CD4-positive, alpha-beta T cell treated with Interleukin-10 for 1 hour (primary cell): ENCODE measurements at places on chromosomes 16 and 17.
A peak's percentile ranks its signal among the peaks of the same experiment; 100 is the strongest.

GRCh38 chr17:68954146-68954896 lies 871 bp downstream of the ABCA8 start:
- DNase-seq: no peak

GRCh38 chr16:66513111-66513723 lies 36.7 kb downstream of the TK2 start:
- DNase-seq: no peak

GRCh38 chr17:80220054-80220735 lies at the start of the genes SGSH and SLC26A11:
Gene SGSH (minus strand): TSS chr17:80220333. CDS start chr17:80220313, 20 bp downstream.
Gene SLC26A11 (plus strand): TSS chr17:80220427. CDS start chr17:80221561, 1,134 bp downstream.
- peak; percentile 56 for DNase-seq

DNA sequence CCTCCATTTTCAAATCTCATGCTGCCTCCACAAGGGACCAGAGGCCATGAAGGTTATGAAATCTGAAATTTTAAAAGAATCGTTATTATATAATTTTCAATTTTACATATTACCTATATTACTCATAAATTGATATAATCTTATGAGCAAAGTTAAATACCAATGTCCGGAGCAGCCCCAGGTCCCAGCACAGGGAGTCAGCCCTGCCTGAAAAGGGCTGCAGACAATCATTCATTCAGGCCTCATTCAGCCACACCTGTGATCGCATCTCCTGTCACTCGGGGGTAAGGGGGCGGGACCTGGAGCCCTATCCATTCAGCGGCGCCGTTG lies 172.5 kb downstream of the AHSP start:
- DNase-seq: no peak

DNA sequence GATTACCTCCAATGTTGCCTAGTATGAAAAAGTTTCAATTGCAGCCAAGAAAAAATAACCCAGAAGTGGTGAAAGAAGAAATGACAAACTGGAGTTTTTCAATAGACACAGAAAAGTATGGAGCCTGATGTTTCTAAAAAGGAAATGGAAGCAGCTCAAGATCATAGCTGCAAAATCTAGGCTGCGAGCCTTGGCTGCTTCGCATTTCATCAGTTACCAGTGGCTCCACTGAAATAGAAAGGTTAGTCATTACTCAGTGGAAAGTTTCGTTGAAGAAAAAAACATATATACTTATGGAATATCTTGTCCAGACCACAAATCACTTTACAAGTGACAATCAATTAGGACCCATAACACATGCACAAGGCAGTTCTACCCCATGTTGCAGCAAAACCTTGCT lies 206.8 kb upstream of the SOX9 start:
- DNase-seq: no peak

GRCh38 chr17:39753514-39754160 lies 15.9 kb downstream of the GRB7 start:
- peak; percentile 82 for DNase-seq

- peak; percentile 35 for DNase-seq
These were observed at the start of gene EME2 for GRCh38 chr16:1772362-1772907. Gene EME2 (plus strand): TSS chr16:1772810. CDS start chr16:1773228, 418 bp downstream.

- DNase-seq: no peak
These were observed 212.4 kb downstream of the SNX29 start for GRCh38 chr16:12188935-12189249.

DNA sequence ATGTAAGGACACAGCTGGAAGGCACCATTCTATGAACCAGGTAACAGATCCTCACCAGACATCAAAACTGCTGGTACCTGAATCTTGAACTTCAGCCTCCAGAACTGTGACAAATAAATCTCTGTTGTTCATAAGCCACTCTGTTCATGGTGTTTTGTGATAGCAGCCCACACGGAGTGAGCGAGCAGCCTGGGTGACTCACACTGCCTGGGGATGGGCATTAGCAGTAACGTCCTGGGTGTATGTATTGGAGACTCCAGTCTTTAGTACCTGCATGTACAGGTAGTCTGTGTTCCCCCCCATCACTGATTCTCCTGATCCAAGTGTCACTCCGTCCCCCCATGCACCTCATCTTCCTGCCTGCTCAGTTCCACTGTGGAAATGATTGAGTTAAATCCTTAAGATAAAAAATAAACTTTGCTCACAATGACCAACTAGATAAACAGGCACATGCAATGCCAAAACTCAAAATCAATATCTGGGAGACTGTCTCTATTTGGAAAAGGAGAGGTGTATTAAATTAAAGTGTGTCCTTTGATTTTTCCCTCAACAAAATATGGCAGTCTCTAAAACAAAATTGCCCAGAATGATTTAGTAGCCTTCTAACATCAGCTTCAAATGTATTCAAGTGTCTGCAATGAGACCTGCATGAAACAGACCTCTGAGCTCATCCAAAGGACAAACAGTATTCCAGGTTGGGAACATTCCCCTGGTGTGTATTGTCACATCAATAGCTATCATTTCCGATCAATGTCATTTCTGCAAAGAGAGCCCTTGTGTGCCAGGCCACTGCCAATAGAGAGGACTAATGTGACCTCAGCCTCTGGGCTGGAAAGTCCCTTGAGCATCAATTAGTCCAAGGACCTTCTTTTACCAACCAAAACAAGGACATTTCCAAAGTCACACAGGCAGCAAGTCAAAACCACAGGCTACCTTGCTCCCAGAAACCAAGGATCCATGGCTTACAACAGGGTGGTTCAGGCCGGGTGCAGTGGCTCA lies 12.2 kb upstream of the VAT1L start:
- no peak for DNase-seq

- DNase-seq: peak; percentile 81
These were observed at the start of gene MVP for GRCh38 chr16:29820271-29820701. Gene MVP (plus strand): TSS chr16:29820462. CDS start chr16:29830550, 10,088 bp downstream.

DNA sequence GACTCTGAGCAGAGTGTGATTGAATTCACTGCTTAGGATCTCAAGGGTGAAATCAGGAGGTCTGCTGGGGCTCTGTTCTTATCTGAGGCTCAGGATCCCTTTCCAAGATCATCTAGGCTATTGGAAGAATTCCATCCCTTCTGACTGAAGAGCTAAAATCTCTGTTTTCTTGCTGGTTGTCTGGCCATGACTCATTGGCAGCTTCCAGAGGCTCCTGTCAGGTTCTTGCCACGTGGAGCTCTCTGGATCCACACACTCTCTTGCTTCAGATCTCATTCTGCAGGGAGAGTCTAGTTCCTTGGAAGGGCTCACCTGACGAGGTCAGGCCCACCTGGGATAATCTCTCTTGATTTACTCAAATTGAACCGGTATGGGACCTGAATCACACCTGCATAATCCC lies 930.7 kb downstream of the CDH8 start:
- DNase-seq: no peak

DNA sequence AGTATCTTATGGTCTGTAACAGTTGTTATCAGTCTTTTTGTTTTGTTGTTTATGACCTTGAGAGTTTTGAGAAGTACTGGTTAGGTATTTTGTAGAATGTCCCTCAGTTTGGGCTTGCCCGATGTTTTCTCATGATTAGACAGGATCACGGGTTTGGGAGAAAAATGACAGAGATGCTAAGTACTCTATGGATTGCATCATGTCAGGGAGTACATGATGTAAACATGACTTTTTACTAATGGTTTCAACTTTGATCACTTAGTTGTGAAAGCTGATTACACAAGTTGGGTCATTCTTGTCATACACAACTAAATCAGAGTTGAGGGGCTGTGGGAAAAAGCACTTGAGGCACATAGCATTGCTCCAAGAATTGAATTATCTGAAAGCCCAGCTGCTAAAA lies 94.7 kb upstream of the SIAH1 start:
- DNase-seq: no peak

DNA sequence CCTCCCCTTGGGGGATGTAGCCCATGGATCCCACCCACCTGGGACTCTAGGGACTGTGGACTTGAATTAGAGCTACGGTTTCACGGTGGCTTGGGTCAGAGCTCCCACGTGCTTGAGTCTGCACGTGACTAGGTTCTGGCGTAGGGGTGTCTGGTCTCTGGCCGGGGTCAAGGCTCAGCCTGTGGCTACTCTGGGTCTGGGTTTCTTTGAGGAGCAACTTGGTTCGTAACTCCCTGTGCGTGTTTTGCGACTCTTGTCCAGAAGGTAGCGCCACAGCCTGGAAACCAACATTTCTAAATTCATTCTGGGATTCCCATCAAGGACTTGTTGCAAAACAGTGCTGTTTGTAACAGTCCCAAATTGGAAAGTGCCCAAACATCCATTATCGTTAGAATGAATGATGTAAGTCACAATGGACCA lies 470 bp upstream of the GGT6 start:
- no peak for DNase-seq

- DNase-seq: peak; percentile 96
These were observed at the start of gene KIAA0513 for GRCh38 chr16:85027349-85027957. Gene KIAA0513 (plus strand): TSS chr16:85027795. CDS start chr16:85067072, 39,277 bp downstream.

- DNase-seq: peak; percentile 51
These were observed 43.6 kb downstream of the NOS2 start for GRCh38 chr17:27756467-27757371.

DNA sequence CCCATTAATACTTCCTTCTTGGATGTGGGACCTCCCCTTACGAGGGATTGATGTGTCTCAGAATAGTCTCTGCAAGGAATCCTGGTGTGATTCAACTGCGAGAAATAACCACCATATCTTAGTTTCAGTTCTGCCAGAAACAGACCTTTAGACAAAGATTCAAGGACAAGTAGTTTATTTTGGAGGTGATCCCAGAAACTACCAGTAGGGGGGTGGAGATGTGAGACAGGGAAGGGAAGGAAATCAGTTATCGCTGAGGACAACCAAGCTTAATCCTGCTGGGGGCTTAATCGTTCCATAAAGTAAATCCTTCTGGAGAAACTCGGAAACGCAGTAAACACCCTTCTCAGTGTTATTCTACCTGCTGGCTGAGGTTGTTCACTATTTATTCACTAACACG lies 5.0 kb upstream of the SDR42E1 start:
- DNase-seq: no peak

DNA sequence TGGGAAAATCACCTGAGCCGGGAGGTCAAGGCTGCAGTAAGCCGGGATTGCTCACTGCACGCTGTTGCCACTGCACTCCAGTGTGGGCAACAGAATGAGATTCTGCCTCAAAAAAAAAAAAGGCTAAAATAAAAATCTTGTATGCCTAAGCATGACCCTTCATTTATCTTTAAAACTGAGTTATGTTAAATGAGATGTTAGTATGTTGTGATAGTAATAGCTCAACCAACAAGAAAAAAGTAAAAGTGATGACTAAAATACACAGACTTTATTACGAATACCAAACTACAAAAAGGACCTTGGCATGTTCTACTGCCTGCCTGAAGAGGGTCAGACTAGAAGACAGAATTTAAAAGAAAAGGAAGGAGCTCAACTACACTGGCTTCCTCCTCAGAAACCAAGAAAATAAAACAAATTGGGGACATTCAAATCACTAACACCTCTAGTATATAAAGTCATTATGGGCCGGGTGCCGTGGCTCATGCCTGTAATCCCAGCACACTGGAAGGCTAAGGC lies 4.4 kb downstream of the SMURF2 start:
- no peak for DNase-seq

- peak; percentile 73 for DNase-seq
These were observed 25.5 kb downstream of the COPZ2 start for GRCh38 chr17:48012151-48012520.

DNA sequence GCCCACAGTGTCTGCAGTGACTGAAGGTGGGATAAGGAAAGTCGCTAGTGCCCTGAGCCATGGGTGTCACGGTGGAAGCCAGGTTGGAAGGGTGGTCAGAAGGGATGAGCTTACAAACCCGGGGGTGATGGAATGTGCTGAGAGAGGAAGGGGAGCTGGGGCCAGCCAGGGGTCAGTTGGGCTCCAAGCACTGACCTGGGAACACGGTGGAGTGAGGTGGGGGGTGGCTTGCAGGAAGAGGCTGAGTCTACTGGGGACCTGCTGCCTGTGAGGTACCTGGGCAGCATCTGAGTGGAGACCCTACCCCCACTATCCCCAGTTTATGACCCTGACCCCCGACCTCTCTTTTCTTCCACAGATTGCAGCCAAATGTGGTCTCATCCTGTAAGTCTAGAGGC lies 3.1 kb downstream of the TMEM92 start:
- DNase-seq: no peak

- DNase-seq: peak; percentile 84
These were observed 23.2 kb upstream of the NTN1 start for GRCh38 chr17:8997994-8998628.

- no peak for DNase-seq
These were observed 437.3 kb upstream of the DYNLRB2 start for GRCh38 chr16:80103463-80103862.

DNA sequence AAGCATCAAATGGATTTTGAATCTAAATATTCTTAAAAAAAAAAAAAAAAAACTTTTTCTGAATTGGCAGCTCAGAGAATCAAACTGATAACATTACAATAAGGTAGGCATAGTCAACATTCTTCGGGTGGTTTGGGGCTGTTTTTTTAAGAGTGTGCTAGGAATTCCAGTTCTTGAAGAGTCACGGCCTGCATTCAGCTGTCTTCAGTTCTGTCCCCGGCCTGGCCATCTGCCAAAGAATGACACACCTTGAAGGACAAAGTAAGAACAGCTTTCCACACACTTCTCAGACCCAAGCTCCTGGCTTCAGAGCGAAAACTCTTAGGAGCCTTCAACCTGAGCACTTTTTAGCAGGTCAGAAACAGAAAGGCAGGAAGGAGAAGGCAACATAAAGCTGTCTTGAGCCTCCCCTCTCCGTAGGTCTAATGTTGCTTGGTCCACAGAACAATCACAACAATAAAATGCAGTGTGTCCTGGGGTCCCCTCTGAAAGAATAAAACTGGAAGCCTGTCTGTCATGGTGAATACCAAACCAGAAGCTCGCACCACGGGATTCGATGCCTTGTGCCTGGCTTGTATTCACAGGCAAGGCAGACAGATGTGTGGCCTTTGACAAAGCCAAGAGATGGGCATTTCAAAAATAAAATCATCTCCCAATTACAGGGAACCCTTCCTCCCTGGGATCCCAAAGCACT lies 524.4 kb upstream of the ZFHX3 start:
- DNase-seq: no peak

- no peak for DNase-seq
These were observed 41.9 kb upstream of the RBBP6 start for GRCh38 chr16:24497440-24497839.

DNA sequence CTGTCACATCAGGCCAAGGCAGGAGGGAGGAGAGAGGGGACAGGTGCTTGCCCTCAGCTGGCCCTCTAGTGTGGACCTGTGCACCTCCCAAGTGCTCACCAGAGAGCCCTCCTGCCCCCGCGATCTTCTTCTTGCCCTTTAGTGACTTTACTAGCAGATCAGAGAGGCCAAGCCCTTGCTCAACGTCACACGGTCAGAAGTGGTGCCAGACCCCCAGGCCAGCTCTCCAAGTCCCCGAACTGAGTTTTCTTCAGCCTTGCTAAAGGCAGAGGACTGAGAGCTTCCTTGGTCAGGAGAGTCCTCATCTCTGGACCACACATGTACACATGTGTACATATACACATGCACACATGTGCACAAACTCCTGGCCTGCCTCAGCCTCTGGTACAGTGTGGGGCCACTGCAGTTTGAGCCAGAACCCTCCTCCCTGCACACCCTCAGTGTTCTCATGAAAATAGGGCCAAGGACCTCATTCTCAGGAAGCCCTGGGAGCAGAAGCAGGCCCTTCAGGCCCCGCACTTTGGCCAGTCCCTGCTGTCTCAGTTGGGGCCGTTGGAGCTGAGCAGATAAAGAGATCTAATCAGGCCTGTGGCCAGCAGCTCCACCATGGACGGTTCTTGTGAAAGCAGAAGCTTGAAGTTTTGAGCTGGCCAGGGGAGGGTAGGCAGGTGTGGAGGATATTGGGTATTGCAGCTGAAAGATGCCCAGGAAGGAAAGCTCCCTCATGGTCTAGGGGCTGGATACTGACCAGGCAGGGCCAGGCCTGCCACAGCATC lies 7.4 kb upstream of the EPX start:
- no peak for DNase-seq
